Hippocampal formation (tissue), 2 donors: ENCODE measurements at places on chromosomes 2 and 18.

DNA sequence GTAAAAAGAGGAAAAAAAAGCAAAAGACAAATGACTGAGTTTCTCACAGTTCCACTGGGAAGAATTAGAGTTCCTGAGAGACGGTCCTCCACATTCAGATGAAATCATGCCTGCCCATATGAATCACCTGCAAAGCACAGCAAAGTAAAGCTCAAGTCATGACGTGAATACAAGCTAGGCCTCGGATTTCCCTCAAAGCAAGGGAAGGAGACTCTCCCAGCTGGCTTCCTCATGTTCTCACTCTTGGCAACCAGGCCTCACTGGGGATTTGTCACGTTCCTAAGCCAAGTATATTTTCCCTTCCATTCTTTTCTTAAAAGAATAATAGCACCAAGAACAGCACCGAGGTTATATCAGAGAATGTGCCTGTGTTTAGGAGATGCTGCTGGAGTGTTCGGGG is 47.0 kb downstream of the CYP27C1 start:
- no peak for DNase-seq

- no peak for DNase-seq
Measured at GRCh38 chr18:49167084-49167483, 216.3 kb upstream of the SMAD7 start.

- DNase-seq: no peak
Measured at GRCh38 chr2:66327066-66327740, 107.7 kb upstream of the MEIS1 start.

DNA sequence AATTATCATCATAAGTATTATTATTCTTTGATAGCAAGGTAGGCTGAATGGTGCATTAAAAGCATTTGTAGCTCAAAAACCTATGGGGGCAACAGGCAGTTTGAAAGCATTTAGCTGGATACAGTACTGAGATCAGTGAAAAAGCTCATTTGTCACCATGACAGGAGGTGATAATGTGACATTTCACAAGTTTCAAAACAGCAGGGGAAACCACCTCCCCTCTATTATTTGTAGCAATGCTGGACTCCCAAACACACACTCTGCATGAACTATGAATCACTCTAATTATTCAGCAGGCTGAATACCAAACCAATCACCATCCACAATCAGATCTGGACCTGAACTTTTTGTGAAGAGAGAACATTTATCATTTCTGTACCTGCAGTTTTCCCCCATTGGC is 63.4 kb downstream of the MYO5B start:
- DNase-seq: no peak

DNA sequence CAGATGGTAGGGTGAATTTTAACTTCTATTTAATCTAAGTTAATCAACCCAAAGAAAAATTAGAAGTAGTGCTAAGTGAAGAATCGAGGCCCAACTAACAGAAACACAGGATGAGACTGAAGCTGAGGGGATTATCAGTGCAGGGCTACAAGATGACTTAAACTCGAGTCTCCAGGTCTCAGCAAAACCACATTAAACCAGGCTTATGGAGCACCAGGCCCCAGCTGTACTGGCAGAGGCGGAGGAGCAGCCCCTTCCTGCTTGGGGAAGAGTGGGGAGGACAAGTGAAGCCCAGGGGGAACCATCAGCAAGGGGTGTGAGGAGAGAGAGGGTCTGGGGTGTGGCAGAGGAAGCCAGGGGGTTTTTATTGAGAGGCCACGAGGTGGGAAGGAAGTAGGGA is 135.9 kb upstream of the EPAS1 start:
- no peak for DNase-seq

DNA sequence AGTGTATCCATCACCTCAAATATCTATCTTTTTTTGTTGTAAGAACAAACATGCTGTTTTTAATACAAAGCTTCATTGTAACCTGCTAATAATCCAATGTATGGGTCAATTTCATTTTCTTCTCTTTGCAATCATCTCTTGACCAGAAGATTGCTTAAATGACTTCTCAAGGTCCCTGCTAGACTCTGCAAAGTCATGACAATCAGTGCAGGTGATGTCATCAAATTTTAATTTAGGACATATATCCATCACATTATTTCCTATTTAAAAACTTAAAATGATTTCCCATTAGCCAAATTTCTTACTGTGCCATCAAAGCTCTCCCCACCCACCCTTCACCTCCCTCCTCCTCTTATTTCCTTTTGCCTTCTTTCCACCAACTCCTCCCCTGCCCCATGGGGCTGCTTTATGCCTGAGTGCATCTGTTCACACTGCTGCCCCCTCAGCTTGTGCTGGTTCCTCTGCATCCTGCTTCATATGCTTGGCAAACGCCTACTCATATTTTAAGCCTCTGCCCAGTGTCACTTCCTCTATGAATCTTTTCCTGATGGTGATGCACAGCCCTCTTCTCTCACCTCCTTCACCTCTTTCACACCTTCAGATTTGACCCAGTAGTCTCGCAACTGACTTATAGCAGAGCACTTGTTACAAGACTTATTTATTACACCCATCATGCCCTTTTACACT is 20.3 kb downstream of the PLEK start:
- no peak for DNase-seq

DNA sequence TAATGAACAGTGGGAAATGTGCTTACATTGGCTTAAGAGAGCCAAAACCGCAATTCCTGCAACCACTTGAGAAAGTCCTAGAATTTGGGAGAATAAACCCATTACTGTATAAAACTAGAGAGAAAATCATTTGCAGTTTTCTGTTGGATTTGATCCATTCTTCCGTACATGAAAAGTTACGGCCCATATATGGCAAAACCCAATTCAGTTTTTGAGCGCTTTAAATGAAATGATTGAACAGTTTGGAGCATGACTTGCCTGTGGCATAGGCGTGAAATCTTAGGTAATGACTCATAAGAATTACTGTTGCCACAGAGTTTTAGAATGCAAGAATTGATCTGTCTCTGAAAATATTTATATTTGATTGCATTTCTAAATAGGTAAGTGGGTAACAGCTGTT is 52.0 kb downstream of the PHLPP1 start:
- DNase-seq: no peak

GRCh38 chr2:9167718-9168657 is 38.6 kb upstream of the ASAP2 start:
- DNase-seq: no peak

DNA sequence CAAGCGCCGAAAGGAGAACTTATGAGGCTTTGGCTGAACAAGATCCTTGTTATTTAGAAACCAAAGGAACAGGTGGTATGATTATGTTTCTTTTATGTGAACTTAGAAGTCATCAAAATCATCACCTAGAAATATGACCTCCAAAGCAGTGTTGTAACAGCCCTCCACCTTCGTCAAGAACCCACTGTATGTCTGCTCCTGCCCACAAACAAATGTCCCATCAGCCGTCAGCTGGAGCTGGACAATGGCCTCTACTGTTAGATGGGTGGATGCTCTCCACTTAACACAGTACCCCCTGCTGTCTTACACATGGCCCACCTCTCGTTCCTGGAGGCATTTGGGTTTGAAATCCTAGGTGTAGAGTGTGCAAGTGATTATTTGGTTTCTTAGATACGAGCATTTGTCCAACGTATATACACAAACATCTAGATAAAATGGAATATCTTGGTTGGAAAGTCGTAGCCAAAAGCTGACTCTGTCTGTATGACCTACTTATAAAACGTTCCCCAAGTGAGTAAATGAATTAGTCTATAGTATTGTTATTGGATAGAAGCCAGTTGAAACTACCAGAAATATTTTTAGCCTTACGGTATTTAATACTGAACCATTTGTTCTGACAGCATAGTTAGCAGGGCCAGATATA is 113.0 kb downstream of the CRIM1 start:
- DNase-seq: no peak

DNA sequence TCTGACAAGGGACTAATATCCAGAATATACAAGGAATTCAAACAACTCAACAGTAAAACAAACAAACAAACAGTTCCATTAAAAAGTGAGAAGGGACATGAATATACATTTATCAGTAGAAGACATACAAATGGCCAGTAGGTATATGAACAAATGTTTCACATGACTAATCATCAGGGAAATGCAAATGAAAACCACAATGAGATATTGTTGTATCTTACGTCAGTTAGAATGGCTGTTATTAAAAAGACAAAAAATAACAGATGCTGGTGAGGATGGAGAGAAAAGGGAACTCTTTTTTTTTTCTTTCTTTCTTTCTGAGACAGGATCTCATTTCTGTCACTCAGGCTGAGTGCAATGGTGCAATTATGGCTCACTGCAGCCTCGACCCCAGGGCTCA is 175.5 kb downstream of the CAMKMT start:
- no peak for DNase-seq

DNA sequence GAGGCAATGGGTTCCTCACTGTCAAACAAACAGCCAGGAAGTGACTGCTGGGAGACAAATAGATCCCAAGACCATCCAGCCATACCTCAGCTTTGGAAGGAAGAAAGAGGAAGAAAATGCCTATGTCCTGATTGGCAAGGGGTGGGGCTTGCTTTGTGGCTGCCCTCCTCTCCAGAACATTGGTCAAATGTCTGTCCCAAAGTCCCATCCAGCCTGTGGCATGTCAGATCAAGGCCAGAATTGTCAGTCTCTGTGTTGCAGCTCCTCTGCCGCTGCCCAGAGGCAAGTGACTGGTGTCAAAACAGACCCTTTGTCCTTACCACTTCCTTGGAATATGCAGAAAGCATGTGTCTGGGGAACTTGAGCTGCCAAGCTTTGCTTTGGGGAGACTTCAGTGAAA is 63.0 kb upstream of the SMAD2 start:
- no peak for DNase-seq

DNA sequence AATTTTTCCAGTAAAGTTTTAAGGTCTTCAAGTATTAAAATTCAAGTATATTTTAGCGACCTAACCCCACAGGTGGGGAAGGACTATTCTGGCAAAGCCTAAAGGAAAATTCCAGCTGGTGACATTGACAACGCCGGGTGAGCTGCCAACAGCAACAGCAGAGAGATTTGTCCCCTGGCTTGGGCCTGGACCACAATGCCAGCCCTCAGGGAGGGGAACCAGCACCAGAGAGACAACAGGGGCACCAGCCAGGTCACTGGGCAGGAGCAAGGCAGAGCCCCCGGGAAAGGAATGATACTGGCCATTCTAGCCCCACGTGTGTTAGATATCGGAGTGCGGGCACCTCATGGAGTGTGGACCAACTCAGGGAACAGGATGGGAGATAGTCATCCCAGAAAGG is 95.7 kb downstream of the ARMC9 start:
- DNase-seq: no peak

DNA sequence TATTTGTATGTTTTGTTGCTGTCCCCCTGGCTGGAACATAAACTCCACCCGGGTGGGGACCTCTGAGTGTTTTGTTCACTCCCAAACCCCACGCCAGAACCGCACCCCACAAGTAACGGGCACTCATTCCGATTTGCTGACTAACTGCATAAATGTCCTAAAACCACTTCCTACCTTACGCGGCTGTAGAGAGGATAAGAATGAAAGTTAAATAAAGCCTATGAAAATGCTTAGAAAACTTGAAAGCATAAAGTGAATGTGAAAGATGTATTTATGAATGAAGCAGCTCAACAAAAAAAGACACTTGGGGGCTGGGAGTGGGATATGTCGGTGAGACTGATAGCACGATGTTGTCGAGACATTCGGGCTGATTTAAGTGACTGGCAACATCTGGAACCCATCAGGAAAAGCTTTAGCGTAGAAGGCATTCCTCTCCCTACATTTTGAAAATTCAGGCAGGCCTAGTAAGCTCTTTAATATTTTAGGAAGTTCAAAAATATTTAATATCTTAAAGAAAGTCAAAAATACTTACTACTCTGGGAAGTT is 206.7 kb downstream of the SH3RF3 start:
- no peak for DNase-seq

DNA sequence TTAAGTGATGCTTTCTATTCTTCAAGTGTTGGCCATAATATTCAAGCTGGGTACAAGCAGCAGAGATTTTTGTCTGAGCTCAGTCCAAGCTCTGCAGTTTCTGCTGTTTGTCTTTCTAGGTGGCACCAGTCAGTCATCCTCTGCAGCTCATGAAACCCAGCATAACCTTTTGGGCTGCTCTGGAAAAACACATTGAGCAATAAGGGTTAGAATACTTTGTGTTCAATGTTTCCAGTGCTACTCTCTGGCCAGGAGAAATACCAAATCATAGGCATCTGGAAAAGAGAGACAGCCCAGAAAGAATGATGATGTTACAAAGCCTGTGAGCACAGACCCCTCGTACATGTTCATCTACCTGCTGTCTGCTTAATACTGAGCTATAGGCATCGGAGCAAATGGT is 19.5 kb upstream of the WIPF1 start:
- no peak for DNase-seq

GRCh38 chr2:32135409-32135808 is 30.3 kb upstream of the SLC30A6 start:
- DNase-seq: peak; percentile 1

- DNase-seq: no peak
Measured at GRCh38 chr2:26605195-26605998, 35.8 kb downstream of the CIB4 start.

- DNase-seq: no peak
Measured at GRCh38 chr2:96903318-96903717, 33.4 kb upstream of the SEMA4C start.

DNA sequence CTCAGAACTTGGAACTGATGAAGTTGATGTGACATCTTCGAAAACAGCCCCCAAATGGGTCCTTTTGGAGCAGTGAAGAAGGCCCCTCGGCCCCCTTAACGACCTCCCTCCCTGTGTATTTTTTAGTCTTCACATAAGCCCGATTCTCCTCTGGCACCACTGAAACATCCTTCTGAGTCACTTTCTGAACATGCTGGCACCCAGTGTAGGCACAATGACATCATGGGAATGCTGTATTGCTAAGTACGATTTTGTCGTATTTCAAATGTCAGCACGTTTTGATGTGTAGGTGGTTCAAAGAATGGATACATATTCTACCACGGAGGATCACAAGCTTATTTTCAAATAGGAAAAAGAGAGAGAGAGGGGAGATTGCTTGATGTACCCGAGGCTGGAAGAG is 111.7 kb upstream of the RIOK3 start:
- no peak for DNase-seq

DNA sequence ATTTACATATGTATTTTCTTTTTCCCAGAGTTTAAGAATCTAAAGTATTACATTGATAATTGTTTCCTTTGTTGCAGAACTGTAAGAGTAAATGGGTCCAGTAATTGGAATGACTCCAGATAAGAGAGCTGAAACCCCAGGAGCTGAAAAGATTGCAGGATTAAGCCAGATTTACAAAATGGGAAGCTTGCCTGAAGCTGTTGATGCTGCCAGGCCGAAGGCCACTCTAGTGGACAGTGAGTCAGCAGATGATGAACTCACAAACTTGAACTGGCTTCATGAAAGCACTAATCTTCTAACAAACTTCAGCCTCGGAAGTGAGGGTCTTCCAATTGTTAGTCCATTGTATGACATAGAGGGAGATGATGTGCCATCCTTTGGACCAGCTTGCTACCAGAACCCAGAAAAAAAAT is 183.8 kb upstream of the STON1 start:
- DNase-seq: peak; percentile 67

DNA sequence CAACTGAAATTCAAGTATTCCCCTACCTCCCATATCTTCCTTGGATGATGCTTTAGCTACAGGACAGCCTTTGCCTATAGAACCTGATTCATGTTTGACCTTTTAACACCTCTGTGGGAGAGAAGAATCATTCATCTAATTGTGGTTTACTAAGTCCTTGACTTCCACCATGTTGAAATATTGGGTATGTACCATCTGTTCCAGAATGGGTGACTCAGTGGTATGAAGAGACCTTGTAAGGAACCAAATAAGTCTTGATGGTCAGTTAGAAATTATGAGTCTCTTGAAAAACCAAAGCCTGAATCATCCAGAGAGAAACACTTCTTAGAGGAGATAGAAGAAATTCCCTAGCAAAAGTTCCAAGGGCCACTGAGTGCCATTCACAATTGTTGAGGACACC is 27.5 kb downstream of the STAMBP start:
- no peak for DNase-seq
